ENCODE measurements at places on chromosomes 16 and 17.
A peak's percentile ranks its signal among the peaks of the same experiment; 100 is the strongest.

DNA sequence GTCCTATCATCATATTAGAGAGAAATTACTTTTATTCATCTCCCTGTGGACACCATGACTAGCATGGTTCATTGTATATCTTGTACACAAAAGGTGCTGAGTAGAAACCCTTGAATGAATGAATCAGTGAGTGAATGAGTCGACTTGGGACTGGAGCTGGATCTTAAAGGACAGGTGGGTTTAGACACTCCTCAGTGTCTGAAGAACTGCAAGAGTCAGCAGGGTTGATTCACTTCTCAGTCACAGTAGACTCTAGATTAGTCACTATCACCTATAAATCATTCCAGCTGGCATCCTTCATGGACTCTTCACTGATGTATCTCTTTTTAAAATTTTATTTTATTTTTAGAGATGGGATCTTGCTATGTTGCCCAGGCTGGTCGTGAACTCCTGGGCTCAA lies 30.1 kb upstream of the PMFBP1 start:
- no peak for DNase-seq

DNA sequence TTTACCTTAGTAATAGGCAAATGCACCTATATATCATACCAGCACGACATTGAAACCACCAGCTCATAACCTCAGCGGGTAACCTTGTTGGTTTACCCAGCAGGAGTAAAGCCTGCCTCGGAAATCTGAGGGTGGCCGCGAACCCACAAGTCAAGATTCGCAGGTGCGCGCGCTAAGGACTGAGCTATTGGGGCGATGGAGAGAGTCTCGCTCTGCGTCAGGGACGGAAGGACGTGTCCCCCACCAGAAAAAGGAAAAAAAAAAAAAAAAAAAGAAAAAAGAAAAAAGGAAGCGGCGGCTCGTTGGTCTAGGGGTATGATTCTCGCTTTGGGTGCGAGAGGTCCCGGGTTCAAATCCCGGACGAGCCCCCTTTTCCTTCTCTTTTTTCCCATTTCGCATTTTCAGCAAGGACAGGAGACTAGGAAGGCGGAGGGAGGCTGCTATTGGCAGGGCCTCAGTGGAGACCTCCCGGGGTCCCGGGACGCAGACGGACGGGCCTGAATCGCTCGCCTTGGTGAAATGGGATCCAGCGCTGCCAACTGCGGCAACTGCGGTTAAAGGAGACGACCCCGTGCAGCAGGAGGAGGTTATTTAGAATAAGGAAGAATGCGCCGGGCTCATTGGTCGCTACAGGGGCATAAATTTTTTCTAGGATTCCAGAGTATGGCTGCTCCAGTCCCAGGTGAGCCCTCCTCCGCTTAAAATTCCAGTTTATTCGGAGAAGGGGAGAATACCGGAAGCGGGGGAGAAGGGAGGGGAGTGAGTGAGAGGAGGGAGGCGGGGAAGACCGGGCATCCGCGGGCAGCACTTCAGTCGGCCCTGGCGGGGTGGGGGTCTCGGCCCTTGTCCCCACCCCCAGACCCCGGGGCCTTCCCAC lies at the start of gene OR1F1:
TSS of gene OR1F1 (plus strand) at position 407 of the 877 bp plus-strand sequence.
- no peak for DNase-seq

GRCh38 chr17:5078106-5079028 lies at the start of gene ZFP3:
TSS of gene ZFP3 (plus strand) at chr17:5078467. CDS start at chr17:5091505, 13,038 bp downstream.
- DNase-seq = peak; percentile 68

- no peak for DNase-seq
Observed at GRCh38 chr17:7016418-7016817, 4.0 kb downstream of the RNASEK start.

GRCh38 chr16:20612551-20613480 lies 36.6 kb upstream of the ACSM2B start:
- peak; percentile 31 for DNase-seq

GRCh38 chr16:85882181-85882810 lies 16.7 kb upstream of the IRF8 start:
- DNase-seq = no peak

DNA sequence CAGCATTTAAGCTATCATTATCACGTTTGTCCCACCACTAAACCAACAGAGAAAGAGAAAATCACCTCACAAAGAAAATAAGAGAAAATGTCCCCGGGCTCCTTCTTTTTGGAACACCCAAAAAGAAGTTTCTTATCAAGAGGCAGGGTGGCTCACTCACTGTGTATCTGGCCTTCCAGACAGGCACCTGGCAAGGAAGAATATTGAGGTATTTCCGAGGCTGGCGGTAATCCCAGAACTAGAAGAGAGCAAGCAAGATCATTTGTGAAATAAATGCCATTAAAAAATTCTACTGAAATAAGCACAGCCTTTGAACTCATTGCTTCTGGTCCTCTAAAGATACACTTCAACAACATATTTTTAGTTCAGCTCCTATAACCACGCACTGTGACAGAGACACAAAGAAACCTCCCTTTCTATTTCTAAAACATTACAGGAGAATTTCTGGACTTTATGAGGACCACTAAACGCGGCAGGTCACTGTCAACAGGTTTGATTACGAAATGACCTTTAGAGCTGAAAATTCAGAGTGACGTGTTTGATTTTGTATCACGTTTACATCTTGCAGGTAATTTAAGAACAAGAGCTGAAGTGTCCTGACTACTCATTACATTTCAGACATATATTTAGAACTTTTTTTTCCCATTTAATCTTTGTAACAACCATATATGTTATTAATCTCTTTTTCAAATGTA lies 61.0 kb downstream of the WDR59 start:
- no peak for DNase-seq

All from pons (tissue), 1 donor.